ENCODE measurements at places on chromosomes 6 and 20. TPM values are rescaled to one million over a fixed set of nuclear protein-coding genes. Genes with fewer than 3 reads are reported as not detected.

The GSTA3 gene
- not detected for total RNA-seq

DNA sequence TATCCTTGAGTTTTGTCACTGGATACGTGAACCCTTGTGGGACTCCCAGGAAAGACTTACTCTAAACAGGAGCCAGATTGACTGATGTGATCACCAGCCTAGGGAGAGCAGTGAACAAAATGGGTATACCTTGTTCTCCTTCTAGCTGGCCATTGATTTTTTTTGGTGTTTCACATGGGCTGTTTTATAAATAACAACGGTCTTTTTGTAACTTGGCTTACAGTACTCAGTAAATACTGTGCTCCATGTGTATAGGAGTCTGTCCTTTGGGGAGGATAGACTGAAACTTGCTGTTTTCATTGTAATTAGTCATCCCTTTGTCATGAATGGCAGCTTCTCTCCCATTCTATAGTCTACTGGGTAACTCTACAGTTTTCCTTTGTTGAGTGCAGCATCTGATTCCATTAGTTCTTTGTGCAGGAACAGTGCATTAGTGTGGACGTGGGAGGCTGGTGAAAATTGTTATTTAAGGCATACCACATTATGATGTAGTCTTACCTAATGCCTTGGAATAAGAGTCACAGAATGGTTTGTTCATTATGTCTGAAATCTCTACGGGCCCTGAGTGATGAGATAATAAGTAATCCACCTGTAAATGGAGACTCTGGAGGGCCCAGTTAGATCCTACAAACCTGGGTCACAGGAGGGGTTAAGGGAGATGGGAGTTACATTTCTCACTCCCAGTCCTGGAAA is 89.5 kb downstream of the TIAM2 start:
- DNase-seq, result no peak

- DNase-seq, result peak; percentile 55
These were observed 103.3 kb downstream of the IBTK start for GRCh38 chr6:82144007-82144851.

DNA sequence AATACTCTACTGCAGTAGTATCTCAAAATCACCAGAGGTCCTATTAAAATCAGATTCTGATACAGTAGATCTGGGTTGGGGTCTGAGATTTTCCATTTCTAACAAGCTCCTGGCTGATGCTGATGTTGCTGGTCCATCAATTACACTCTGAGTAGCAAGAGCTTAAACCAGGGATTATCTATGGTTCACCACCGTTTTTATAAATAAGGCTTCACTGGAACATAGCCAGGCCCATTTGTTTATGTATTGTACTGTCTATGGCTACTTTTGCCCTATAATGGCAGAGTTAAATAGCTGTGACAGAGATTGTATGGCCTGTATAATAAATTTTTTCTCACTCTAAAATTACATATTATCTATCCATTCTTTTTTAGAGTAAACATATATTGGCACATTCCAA is 53.0 kb downstream of the NUDT3 start:
- no peak for DNase-seq

The MCHR2 gene
- total RNA-seq, result not detected

GRCh38 chr6:14180609-14181008 is 63.0 kb downstream of the CD83 start:
- no peak for DNase-seq

GRCh38 chr6:24950218-24950941 is 14.6 kb upstream of the RIPOR2 start:
- DNase-seq, result no peak

The NFATC2 gene
- total RNA-seq, result 1.7 TPM

GRCh38 chr6:157561414-157561790 is 180.4 kb downstream of the ZDHHC14 start:
- DNase-seq, result no peak

DNA sequence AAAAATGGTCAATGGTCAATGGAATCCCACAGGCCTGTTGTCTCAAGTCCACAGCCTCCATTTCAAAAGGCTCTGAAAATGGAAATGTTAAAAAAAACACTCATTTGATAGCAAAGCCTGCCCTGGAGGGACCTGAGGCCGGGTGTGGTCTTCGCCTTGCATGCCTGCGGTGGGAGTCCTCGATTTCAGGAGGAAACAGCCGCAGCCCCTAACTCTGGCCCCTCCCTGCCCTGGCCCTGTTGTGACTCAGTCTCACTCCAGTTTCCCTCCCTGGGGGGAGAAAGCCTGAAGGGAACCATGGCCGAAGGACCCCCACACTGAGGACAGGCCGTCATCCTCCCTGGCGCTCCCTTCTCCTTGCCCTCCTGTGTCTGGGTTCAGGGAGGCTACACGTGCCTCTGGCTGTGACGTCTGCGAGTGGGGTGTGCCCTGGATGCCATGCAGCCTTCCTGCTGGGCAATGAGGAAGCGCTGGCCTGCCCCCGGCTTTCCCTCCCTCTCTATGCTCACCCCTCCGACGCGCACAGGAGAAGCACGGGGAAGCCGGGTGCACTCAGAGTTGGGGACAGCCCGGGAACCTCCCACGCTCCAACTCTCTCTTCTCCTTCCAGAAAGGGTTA is 9.2 kb downstream of the BHLHE23 start:
- DNase-seq, result no peak

The CDH4 gene
- total RNA-seq, result 7.5 TPM

DNA sequence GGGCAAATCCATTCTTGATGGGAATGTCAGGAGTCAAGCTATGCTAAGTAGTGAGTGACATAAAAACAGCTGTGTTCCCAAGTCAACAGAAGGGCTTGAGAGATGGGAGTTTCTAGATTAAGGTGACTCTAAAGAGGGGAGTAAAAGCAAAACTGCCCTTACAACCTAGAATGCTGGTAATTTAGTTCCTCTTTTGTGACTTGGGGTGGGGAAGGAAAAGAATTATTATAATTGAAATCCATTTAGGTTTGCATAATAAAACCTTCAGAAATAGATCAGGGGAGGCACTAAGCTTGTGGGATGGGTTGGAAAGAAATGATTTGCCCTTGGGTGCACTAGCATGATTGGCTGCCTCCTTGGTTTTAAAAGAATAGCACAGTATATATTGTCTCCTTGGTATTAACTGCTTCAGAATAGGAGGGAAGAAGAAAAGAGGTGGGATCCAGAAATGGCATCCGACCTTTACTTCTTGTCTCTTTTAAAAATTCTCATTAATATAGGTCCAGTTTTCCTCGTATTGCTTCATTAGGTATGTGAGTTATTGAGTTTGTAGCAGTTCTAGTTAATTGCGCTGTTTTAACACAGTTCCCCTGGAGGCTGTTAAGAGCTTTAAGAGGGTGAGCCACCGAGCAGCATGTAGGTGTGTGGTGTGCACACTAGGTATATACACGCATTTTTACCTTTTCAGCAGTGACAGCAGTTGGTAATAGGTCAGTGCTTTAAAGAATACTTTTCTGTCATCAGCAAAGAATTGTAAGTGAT is 95.3 kb upstream of the VSTM2L start:
- no peak for DNase-seq

- no peak for DNase-seq
These were observed at the start of gene SMIM28 for GRCh38 chr6:138377844-138378243. TSS of gene SMIM28 (plus strand) at chr6:138377905. CDS start at chr6:138378073, 168 bp downstream.

- no peak for DNase-seq
These were observed 236.3 kb upstream of the ZNF217 start for GRCh38 chr20:53829724-53830521.

- no peak for DNase-seq
These were observed 16.1 kb upstream of the ZNF217 start for GRCh38 chr20:53609491-53610445.

DNA sequence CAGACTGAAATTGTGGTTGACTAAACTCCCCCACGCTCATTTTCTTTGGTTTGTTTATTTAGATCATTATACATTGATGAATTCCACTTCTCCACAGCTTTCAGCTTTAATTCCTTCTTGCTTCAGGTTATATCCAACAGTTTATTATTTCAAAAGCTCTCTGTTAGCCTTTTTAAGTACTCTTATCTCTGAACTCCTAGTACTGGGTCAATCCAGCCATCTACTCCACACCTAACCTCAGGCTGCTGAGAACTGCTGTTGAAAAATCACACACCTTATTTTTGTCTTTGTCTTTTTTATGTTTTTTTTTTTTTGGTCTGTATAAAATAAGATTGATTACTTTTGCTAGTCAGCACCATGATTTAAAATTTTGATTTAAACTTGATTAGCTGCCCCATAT is 32.9 kb downstream of the FLRT3 start:
- DNase-seq, result no peak

The GTF3C6 gene
- 84.6 TPM for total RNA-seq

- DNase-seq, result no peak
These were observed 906.8 kb downstream of the GRIK2 start for GRCh38 chr6:102300350-102300749.

The CRISP2 gene
- total RNA-seq, result not detected

The FAM83C gene
- total RNA-seq, result not detected

The SYTL3 gene
- 1.3 TPM for total RNA-seq

GRCh38 chr6:108235127-108235526 is 25.7 kb downstream of the SNX3 start:
- no peak for DNase-seq

GRCh38 chr6:118959903-118960302 is 24.9 kb upstream of the MCM9 start:
- DNase-seq, result no peak

- DNase-seq, result no peak
These were observed 128.1 kb downstream of the ISM1 start for GRCh38 chr20:13349235-13349604.

The SIGLEC1 gene
- total RNA-seq, result not detected

The NT5E gene
- total RNA-seq, result 223 TPM

The ZC3H12D gene
- total RNA-seq, result 0.18 TPM

DNA sequence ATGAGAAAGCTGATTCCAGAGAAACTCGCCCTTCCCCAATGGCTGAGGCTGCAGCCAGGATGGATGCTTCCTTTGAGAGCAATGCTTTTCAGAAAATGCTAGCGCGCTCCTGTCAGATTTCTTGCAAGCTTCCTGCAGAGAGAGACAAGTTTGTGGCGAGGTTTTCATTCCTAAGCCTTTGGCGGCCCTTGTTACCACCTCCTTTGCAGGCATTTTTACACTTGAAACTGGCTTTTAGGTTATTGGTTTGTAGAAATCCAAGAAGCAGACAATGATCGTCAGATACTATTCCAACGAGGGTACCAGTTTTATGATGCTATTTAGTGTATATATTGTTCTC is 1.1 kb downstream of the FNDC1 start:
- DNase-seq, result no peak

The RBM38 gene
- total RNA-seq, result 21.8 TPM

- no peak for DNase-seq
These were observed 27.2 kb upstream of the KIF25 start for GRCh38 chr6:167970230-167970629.

The IRF4 gene
- 0.07 TPM for total RNA-seq

- no peak for DNase-seq
These were observed 107.7 kb downstream of the FOXF2 start for GRCh38 chr6:1496836-1497760.

- DNase-seq, result no peak
These were observed 526 bp downstream of the SOD2 start for GRCh38 chr6:159692303-159693127.

- DNase-seq, result no peak
These were observed 116.2 kb upstream of the SIRPG start for GRCh38 chr20:1773816-1774215.

The SLCO4A1 gene
- total RNA-seq, result 10.4 TPM

DNA sequence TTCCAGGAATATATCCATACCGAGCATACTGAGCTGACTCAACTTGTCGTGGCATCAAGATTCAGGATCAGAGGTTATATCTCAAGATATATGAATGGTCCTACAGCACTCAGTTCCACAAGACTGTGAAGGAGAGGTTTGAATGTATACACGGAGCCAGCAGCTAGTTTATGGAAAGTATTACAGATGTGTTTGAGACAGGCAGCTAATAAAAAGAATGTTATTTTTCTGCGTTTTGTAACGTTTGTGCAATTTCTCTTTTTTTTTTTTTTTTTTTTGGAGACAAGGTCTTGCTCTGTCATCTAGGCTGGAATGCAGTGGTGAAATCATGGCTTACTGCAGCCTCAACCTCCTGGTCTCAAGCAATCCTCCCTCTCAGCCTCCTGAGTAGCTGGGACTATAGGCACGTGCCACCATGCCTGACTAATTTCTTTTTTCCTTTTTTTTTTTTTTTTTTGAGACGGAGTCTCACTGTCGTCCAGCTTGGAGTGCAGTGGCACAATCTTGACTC is 3.4 kb upstream of the FAM110A start:
- DNase-seq, result no peak

The MRPS18B gene
- 57.7 TPM for total RNA-seq

GRCh38 chr20:20277894-20278335 is 90.0 kb upstream of the INSM1 start:
- DNase-seq, result no peak

DNA sequence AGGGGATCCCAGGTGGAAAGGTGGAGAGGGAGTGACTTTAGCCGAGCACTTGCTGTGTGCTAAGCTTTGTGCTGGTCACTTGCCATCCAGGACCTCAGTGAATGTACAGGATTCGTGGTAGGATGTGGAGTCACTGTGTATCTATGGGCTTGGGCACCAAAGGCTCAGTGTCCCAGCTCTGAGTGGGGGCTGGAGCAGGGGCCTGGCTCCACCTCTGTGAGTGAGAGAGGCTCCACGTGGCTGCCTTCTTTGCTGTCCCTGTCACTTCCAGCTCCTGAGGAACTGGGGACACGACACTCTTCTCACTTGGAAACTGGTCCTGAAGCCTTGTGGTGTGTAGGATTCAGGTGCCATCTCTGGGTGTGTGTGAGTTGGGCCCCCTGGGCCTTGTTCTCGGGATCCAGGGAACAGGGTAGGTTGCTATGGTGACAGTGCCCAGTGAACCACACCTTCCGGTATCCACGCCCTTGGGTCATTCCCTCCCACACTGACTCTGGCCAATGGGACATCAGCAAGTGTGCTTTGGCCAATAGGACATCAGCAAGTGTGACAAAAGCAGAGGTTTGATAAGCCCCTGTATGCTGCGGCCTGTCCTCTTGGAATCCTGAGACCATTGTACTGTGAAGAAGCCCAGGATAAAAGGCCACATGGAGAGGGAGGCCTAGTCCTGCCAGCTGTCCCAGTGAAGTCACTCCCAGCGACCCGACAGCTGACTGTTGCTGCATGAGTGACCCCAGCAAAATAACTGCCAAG is 87.7 kb downstream of the CDH22 start:
- no peak for DNase-seq

GRCh38 chr6:4585682-4586468 is 190.3 kb upstream of the CDYL start:
- DNase-seq, result no peak

The NKAPL gene
- 1.2 TPM for total RNA-seq

Data from pulmonary artery endothelial cell (primary cell).